Activated CD4-positive, alpha-beta T cell treated with anti-CD3 and anti-CD28 coated beads, Interleukin-2, amount 10 ng/mL, durations not matched to agents 24 days and 14 days (primary cell): ENCODE measurements at places on chromosomes 3 and 15.

DNA sequence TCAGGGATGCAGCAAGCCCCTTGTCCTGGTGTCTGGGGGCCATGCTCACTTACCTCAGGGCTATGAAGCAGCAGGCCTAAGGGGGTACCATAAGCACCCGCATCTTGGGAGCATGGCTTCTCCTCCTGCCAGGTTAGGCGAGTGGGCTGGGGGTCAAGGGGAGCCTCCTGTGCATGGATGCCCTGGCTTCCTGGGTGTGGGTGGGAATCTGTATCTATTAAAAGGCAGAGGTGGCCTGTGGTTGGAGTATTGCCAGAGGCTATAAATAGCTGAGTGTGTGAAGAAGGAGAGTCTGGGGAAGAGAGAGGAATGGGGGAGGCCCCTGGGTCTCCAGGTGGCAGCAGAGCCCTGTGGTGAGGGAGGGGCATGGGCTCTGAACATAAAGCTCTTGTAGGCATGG, 19.5 kb downstream of the ACVR2B start:
- no peak for DNase-seq

DNA sequence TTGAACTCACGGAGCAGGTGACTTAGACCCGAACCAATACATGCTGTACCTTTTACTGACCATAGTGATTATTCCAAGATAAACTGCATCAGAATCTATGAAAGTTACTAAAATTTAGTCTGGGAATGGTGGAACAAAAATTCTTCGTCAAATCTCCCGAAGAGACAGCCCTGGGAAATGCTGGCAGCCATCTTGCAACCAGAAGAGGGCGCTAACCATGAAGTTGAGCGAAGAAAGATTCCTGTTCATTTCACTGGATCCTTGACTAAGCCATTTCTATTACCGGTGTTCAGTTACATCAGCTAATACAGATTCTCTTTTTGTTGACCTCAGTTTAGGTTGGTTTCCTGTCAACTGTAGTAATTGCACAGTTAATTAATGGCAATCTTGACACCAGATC, 199.6 kb downstream of the SLC9A9 start:
- DNase-seq, result no peak

DNA sequence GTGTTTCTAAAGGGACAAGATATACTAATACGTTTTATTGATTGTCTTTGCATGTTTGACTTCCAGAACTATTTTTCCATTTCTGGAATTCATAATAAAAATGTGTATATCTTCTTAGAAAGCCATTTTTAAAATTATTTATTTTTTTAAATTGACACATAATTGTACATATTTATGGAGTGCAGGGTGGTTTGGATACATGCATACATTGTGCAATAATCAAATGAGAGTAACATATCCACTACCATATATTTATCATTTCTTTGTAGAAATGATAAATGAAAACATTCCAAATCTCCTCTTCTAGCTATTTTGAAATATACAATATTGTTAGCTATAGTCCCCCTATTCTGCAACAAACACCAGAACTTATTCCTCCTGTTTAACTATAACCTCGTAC, 156.5 kb upstream of the ABI3BP start:
- DNase-seq, result no peak

- peak; percentile 90 for DNase-seq
Measured at GRCh38 chr15:43776718-43777266, at the start of gene ELL3. ELL3 (minus strand) TSS chr15:43776966; CDS start chr15:43776901, 65 bp downstream.

DNA sequence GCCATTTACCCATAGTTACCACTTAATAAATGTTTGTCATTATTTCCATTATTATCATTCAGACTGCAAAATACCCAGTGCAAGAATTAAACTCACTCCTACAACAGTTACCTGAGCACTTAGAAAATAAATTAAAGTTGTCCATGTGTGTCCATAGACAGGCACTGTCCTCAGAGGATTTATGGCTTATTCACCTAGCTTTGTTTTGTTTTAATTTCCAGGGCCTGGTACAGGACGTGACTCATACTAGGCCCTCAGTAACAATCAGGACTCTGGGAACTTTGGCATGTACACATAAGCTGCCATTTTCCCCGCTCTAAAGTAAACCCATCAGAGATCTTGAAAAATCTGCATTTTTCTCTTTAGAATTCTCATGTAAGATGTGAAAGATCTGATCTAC, 458.5 kb upstream of the ARRDC4 start:
- DNase-seq, result no peak

- DNase-seq, result no peak
Measured at GRCh38 chr3:178174201-178174915, 361.9 kb upstream of the KCNMB2 start.

GRCh38 chr15:28100516-28101195, 1.5 kb upstream of the OCA2 start:
- no peak for DNase-seq

DNA sequence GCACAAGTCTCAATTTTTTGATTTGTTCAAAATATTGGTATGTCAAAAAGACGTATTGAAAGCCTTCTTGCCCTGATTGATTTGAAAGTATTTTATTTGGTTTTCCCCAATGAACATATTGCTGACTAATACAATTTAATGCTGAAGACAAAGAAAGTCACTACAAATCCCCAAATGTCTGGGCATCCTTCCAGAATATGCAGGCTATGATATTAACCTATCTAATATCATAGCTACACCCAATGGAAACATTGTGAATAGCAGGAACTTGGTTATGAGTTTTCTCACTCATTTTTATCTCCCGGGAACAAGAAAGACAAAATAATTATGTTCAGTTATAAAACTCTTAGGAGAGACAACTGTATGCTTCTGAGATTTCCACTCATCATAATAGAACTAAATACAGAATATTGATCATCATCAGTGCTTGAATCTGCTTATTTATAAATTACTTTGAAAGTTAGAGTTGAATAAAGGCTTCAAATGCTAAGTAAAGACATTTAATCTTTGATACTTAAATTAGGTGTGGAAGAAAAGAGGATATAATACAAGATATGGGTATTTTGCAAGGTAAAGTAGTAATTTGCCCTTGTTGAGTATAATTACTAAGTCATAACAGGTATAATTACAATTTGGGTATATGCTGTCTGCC, 483.9 kb downstream of the RBMS3 start:
- DNase-seq, result no peak

- peak; percentile 87 for DNase-seq
Measured at GRCh38 chr3:72756900-72757299, 91.3 kb downstream of the SHQ1 start.

- DNase-seq, result no peak
Measured at GRCh38 chr15:75718328-75718727, 5.7 kb upstream of the CSPG4 start.

GRCh38 chr3:147119989-147120388, 286.4 kb downstream of the ZIC4 start:
- DNase-seq, result no peak

DNA sequence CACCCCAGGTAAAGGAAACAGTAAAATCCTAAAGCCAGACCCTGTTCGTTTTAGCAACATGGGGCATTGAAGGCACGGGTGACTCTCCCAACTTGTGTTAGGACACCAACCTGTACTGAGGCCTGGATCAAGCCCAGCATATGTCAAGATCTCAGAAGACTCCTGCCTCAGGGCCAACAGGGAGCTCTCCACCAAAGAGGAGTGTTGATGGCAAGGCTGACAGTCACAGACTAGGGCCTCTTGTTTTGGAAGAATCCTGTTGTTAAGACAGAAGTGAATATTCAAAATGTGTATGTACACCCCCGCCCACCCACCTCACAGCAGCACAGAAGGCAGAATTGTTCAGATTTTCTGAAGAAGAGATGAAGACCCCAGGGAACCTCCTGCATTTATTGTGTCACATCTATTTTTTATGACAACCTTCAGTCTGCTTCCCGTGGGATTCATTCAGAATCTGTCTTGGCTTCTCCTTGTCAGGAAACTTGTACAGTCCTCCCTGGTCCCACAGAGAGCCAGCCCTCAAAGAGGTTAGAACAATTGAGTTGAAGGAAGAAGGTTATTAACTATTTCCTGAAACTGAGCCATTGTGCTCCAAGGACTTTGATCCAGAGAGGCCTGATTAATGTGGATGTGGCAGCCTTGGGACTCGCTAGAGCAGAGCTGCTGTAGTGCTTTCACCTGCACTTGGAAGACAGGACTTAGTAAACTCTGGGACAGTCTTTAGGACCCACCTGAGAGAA, 61.7 kb upstream of the PLXNA1 start:
- no peak for DNase-seq

GRCh38 chr3:16392065-16392464, 121.4 kb downstream of the RFTN1 start:
- DNase-seq, result no peak

GRCh38 chr3:84100861-84101260, 857.9 kb upstream of the CADM2 start:
- DNase-seq, result no peak

DNA sequence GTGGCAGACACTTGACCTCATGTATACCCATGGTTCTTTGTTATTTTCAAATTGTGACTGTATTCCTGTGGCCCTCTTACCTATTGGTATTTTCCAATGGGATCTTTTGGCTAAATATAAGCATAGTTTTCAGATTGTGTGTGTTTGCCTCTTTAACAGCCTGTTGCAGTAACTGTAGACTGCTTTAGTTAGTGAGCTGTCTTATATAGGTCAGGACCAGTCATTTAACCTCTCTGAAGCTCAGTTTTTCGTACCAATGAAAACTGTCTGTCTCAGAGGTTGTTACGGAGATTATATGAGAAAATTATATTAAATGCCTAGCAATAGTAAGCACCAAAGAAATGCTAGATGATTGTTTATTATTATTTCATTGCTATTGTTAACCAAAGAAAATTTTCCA, 29.3 kb upstream of the CAPN3 start:
- no peak for DNase-seq

DNA sequence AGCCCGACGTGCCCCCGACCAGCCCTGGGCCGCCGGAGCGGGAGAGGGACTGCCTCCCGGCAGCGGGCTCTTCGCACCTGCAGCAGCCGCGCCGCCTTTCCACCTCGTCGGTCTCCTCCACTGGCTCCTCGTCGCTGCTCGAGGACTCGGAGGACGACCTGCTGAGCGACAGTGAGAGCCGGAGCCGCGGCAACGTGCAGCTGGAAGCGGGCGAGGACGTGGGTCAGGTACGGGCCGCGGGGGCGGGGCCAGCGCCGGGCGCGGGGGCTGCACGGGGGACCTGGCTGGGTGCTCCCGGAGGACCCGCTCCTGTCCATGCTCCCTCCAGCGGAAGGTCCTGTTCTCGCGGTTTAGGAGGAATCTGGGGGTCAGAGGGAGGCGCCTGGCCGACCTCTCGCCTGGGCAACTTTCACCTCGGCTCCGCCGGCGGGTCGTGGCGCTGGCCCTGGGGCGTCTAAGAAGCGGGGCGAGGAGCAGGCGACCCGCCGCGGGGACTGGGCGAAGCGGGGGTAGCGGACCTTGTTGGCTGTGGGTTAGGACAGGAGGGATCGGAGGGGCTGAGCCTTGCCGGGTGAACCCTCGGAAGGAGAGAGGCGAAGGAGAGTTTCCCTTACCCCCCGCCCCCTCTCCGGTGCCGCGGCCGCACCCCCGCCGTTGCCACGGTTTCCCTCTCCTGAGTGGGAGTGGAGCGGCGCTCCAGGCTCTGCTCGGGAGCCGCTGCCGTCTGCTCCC, 682 bp downstream of the ITPKA start:
- peak; percentile 84 for DNase-seq

DNA sequence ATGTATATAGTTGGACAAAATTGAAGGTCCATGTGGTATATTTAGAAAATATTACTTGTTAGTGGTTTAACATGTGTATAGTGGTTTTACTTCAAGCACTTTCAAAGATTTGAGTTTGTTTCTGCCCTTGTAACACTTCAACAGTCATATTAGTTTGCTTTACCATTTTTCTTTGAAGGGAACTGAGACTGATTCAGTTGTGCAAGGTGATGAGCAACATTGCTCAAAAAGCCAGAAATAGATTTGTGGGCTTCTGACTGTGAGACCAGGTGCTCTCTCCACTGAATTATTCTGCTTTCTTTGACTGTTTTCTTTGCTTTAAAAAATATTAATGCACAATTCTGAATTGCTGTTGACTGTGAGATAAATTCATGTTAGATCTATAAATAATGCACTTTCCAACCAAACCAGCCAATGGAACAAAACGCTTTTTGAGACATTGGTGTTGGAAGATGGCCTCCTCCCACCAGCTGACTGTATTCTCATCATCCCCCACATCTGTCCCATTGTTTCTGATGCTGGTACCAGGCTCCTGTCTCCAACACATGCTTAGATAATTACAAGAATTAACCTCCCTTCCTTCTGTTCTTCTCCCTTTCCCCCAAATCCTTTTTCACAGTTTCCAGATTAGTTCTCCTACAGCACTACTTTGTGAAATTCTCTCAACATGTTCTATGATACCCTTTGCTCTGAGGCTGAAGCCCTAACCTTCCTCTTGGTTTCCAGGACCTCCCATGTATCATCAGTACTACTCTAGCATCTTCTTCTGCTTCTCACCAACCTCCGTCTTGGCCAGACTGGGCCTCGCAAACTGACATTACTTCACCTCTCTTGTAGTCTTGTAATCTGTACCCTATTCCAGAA, 27.9 kb downstream of the PLCL2 start:
- no peak for DNase-seq

DNA sequence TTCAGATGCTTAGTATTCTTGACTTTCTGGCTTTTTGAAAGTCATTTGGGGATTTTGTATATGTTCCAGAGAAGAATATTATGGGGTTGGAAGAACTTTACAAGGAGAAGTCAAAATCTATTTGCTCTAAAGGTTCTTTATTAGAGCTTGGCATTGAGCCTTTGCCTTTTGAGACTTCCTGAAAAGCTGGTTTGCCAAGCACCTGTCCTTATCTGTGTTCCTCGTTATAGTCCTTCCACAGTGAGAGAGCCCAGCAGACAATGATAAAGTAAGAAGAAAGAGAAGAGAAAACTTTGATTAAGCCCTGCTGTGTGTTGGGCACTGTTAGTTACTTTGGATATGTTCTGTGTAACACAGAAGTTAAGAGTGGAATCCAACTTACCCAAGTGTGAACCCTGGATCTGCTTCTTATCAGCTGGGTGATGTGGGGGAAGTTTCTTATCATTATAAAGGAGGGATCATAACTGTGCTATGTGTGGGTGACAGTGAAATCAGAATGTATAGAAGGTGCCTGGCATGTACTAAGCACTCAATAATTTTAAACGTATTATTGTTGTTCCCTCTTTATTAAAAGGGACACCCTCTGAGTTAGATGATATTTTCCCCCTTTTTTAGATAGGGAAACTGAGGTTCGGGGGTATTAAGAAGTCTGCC, 44.3 kb upstream of the POLR2M start:
- no peak for DNase-seq

DNA sequence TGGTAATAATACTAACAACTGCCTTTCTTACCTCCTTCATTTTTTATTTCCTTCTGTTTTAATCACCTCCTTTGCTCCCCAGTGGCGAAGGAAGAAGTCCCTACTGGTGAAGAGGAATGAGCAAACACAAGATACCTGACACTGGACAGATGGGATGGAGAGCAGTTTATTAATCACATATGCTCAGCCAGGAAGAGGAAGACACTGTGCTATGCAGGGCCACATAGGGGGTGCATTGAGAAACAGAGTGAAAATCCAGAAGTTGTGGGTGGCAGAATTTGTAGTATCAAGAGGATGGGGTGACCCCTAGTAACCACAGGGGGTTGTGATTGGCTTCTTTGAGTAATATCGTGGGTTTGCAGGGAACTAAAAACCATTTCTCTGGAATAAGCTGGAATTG, 1041.9 kb downstream of the OTOL1 start:
- DNase-seq, result no peak

DNA sequence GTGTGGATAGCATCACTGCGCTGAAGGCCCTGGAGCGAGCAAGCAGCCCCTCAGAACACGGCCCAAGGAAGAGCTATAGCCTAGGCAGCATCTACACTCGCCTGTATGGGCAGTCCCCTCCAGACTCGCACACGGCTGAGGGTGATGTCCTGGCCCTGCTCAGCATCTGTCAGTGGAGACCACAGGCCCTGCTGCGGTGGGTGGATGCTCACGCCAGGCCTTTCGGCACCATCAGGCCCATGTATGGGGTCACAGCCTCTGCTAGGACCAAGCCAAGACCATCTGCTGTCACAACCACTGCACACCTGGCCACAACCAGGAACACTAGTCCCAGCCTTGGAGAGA, 20.5 kb downstream of the ATRIP start:
- DNase-seq, result no peak
